Upper lobe of right lung (tissue), 1 donor: ENCODE measurements at places on chromosomes 6 and 20. TPM values are rescaled to one million over a fixed set of nuclear protein-coding genes. Genes with fewer than 3 reads are reported as not detected.

DNA sequence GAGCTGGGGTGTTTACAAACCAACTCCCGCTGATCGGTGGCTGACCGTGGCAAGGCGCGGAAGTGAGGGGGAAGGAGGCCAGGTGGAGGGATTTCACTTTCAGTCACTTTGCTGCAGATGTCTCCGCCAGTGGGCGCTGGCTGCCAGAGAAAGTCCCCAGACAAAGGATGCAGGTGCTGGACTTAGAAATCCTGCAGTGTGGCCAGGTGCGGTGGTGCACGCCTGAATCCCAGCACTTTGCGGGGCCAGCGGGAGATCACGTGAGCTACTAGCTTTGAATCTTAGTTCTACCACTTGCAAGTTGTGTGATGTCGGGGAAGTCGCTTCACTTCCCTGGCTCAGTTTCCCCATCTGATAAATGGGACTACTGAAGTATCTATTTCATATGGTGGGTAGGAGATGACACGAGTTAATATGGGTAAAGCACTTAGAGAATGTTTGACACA, 180.4 kb downstream of the ZNF217 start:
- DNase-seq: peak; percentile 70

GRCh38 chr6:131408811-131409210, 164.2 kb upstream of the ARG1 start:
- no peak for DNase-seq

DNA sequence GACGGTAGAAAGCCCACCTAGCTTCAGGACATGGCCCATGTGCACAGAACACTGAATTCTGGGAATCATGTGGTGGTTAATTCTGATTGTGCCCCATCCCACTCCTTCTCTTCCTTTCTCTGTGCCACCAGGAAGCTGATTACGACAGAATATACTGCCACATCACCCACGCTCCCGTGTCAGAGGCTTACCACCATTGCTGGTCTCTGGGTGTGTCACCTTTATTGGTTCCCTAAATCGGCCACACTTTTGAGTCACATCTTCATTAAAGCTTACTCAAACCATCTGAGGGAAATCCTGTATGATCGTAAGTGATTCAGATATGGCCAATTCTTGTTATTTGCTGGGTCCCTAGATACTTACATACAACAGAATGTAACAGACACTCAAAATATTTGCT, 3.1 kb downstream of the TRMT6 start:
- peak; percentile 73 for DNase-seq

- DNase-seq: no peak
Observed at GRCh38 chr20:3162080-3162611, 2.5 kb upstream of the FASTKD5 start.

DNA sequence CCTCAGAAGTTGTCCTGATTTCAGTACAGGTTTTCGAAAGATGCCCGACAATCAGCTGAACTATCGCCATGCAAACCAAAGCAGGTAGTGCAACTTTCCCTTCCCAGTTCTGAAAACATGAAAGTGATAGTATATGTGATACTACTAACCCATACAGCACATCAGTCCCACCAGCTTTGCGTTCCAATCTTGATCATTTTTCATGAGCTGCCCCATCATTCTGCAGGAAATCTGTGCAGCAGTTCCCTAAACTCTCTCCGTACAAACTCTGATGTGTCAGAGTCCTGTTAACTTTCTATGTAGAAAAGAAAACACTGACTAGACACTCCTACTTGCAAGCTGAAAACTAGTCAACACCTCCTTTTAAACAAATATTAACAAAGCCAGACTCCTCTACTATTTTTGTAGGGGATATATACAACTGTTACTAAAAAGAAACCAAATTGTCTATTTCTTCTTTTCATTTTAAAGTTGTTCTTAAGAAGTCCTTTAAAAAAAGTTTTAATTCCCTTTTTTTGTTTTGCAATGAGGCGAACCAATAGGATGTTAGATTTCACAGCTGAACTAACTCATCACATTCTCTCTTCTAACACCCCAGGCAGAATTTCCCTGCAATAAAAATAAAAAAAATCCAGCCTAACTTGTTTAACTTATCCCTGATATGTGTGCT, 99.6 kb upstream of the DST start:
- no peak for DNase-seq

DNA sequence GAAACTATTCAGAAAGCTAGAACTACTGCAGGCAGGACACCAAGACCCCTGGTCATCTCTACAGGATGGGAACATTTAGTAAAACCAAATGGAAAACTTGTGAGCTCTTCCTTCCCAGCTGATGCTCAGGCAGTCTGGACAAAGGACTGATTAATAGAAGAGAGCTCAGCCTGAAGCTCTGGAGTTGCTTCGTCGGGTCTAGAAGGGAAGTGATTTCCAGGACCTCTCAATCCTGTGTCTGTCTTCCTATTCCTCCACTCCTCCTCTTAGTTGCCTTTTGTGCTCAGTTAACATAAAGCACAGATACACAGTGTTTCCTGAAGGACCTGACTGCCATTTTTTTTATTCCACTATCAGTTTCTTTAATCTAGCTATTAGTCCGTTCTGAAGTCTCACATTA, 54.2 kb downstream of the SLC35F1 start:
- DNase-seq: no peak

DNA sequence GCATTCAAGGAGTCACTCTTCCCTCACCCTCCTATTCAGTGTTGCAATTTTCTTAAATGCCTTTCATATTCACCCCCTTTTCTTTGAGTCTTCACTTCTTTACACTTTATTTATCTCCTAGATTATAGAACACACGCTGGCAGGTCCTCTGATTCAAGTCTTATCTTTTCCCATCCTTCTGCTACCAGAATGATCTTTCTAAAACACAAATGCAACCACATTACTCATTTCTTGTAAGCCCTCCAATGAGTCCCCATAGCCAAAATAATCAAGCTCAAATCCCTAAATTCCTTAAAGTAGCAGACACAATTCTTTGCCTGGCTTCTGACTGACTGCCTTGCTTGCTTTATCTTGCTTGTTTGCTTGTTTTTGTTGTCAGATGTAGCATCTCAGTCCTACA, 920.0 kb downstream of the TFAP2A start:
- no peak for DNase-seq

GRCh38 chr6:20802596-20802995, 268.3 kb downstream of the CDKAL1 start:
- no peak for DNase-seq

DNA sequence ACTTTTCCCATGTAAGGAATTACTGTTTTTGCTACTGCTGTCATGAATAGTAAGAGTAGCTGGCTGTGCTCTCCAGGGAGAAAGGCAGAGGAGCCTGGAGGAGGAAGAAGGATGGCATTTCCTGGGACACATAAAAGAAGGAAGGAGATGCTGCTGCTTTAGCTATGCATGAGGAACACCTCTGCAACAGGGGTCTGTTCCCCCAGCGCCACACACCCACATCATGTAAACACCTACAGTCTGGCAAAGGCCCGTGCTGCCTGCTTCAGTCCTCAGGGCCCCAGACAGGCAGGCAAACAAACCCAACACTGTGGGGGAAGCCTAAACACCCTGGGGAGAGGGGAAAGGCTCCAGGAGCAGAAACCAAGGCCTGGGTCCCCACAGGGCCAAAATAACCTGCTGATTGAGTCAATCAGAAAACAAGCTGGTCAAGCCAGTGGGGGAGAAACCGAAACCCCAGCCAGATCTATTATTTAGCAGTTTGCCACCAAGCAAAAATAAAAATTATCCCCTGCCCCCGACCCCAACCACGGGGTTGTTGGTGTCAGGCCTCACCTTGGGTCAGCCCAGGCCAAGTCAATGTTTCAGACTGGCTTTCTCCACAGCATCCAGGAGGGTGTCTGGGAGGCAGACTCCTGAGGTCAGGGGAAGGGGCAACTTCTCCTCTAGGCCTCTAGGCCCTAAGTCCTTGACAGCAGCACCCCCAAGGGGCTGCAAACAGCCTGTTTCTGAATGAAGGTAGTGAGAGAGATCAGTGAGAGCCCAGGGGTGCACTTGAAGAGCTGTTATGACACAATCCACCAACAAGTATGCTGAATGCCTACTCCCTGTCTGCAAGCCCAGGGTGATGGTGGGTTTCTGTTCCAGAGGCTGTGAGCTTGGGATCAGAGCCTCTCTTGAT, 34.6 kb upstream of the SCUBE3 start:
- no peak for DNase-seq

DNA sequence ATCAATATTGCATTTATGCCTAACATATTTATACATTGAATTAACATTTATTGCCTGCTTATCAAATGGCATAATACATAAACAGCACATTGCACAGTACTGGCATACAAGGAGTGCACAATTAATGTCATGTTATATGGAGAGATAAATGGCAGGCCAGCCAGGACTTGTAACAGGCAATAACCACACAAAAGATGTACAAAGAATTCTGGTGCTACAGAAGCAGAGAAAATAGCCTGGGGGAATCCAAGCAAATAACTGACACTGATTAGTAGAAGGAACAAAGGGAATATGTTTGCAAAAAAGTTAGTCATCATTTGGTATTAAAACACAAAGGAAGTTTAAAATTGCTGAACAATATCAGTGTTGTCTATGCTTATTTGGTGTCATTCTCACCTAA, 27.3 kb downstream of the COL21A1 start:
- DNase-seq: no peak

GRCh38 chr20:13363473-13363872, 142.4 kb downstream of the ISM1 start:
- no peak for DNase-seq

DNA sequence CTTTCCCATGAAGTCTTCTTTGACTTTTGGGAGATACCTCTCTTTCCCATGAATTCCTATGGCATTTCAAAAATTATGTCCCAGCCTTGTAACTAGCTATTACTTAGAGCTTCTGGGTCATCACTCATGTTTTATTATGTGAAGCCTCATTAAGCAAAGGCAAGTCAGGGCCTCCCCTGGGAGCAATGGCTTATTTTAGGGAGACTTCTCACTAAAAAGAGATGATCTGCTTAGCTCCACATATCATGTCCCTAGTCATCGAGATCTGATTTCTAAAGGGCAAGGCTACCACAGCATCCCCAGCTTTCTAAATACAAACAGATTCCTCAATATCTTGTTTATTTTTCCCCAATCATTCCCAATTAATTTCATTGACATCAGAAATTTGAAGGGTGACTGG, 154.0 kb upstream of the MANEA start:
- no peak for DNase-seq

DNA sequence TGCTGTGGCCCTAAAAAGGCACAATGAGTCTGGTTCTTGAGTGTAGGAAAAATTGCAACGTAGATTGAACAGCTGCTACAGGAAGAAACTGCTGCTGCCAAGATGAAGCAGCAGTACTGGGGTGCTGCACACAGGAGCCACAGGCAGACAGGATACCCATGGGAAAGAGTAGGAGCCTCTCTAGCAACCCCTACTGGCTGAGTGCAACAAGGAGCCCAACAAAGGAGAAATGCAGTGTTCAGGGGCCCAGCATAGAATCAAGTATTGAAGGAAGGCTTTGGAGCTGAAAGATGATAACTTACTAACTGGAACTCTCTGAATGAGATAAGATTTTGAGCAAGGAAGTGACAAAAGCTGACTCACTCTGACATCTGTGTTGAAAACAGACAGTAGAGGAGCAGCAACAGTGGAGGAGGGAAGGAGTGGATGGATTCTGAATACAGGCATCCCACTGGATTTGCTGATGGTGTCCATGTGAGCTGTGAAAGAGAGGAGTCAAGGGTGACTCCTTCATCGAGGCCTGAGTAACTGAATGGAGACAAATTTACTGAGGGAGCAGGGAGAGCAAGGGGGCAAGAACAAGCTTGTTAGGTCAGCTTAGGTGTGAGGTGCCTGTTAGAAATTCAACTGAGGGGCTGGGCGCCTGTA, 534.7 kb upstream of the JARID2 start:
- DNase-seq: no peak

GRCh38 chr20:4793183-4793582, 71.5 kb downstream of the PRND start:
- DNase-seq: no peak

DNA sequence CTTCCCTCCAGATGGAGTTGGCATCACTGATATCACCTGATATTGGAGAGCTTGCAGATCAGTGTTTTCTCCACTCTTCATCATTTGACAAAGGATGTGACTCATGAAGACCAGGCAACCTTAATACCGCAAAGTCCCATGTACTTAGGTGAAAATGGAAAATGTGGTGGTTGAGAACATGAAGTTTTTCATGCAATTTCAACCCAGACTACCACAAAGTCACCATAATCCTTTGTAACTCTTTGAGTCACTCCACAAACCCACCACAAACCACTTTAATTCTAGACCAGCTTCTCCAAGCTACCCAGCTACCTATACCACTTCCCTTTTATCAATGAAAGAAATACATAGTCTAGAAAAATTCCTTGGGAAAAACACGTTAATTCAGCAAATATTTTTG, 7.1 kb downstream of the NHLRC1 start:
- DNase-seq: no peak

- peak; percentile 87 for DNase-seq
Observed at GRCh38 chr20:41137614-41138474, 501 bp downstream of the PLCG1 start.

- DNase-seq: no peak
Observed at GRCh38 chr6:17899491-17899890, 87.9 kb downstream of the KIF13A start.

DNA sequence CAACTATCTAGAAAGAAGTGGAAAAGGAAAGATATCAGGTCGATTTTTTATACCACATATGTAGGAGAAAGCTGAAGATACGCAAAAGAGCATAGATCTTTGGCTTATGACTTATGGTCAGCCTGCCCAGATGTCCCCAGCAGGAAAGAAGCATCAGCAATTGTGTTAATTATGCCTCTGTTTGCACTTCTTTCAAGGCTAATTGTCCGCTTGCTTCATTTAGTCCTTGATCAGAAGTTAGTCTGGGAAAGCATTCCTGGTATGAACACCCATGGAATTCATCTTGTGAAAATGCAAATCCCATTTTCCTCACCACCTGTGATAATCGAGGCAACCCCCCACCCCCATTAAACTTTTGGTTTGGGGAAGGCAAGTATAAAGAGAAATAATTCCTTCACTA, 62.8 kb downstream of the ATP9A start:
- DNase-seq: no peak

DNA sequence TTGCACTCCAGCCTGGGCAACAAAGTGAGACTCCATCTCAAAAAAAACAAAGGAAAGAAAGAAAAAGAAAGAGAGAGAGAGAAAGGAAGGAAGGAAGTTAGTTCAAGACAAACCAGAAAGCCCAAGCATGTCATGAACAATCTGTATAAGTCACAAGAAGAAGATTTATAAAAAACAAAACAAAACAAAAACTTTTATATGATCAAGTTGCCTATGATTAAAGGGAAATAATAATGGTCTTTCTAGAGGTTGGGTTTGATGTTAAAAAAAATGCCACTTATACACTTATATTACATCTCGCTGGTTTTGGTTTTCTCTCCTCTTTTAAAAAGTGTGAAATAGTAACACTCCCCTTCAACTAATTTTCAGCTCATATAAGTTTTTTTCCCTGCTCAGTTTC, 146.2 kb upstream of the CARMIL1 start:
- DNase-seq: no peak

The CPNE5 gene
- total RNA-seq: 2.3 TPM

The GRM1 gene
- total RNA-seq: 0.09 TPM

The AIF1 gene
- total RNA-seq: 55.3 TPM

The SEMG1 gene
- not detected for total RNA-seq

The IL17A gene
- not detected for total RNA-seq

The EYA4 gene
- total RNA-seq: 6.0 TPM

The WFDC10B gene
- not detected for total RNA-seq

The UBE2C gene
- total RNA-seq: 1.4 TPM

The GHRH gene
- total RNA-seq: not detected

The FAM120B gene
- 26.1 TPM for total RNA-seq

The MED23 gene
- total RNA-seq: 25.8 TPM

The ETV7 gene
- 6.3 TPM for total RNA-seq
